ENCODE measurements at places on chromosomes 13 and 19.

GRCh38 chr19:53907193-53907581, 1.9 kb upstream of the CACNG7 start:
- no peak for DNase-seq

DNA sequence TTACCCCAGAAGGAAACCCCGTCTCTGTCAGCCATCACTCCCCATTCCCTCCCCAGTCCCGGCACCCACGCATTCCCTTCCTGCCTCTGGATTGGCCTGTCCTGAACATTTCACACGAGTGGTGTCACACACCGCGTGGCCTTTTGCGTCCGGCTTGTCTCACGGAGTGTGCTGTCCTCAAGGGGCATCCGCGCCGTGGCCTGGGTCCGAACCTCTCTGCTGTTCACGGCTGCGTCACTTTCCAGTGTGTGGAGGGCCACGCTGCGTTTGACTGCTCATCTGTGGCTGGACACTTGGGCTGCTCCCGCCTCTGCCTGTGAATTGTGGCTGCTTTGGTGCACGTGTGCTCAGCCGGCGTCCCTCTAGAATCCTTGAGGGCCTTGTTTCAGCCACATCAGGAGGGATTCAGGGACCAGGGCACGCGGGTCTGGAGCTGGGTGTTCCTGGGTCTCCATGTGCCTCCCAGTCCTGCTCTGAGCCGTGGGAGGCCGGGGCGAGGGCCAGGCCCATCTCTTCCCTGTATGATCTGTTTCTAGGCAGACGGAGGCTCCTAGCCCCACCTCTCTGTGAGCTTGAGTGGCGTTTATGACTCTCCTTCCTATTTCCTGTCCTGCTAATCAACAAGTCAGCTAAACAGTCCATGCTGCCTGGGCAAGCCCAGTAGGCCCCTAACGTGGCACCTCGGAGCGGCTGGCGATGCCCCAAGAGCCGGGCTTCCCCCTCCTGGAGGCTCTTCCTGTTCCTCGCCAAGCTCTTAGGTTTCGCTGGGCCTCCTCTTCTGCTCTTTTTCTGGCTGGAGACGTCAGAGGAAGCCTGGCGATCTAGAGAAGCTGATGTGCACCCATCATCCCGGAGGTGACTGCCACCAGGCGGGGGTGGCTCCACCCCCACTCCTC, 8.1 kb downstream of the STK11 start:
- peak; percentile 91 for DNase-seq

DNA sequence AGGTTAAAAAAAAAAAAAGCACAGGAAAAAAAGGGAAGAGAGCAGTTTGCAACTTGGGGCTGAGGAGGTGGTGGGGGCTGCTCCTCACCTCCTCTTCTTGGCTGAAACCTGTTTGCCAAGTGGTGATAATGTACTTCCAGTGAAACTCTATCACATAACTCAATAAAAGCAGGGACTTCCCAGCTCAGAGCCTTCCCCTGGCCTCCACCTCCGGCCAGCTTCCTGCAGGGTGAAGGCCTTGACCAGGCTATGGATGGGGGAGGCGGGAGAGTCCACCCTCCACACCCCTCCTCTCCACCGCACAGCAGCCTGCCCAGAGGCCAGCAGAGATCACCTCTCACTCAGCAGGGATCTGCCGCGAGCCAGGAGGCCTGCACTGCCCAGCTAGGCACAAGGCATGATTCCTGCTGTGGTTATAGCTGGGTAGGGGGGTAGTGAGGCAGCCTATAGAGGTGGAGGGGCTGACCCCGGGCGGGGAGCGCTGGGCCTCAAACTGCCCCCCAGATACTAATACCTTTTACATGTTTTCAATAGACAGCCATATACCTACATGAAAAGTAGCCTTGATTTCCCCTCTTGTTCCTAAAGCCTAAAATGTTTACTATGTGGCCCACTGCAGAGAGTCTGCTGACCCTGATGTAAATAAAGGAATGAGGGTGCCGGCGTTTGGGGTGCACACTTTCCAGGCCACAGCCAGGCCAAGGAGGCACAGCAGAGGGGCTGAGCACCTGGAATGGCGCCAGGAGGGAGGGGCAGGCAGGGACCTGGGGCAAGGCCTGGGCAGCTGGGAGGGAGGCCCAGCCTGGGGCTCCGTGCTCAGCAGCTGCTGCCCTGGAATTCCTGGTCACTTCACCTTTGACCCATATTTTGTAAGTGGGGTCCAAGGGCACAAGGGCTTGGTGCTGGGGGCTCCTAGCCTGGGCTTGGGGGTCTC, 10.3 kb downstream of the ZNF787 start:
- no peak for DNase-seq

GRCh38 chr13:97849305-97849704, 104.2 kb upstream of the IPO5 start:
- DNase-seq = no peak

DNA sequence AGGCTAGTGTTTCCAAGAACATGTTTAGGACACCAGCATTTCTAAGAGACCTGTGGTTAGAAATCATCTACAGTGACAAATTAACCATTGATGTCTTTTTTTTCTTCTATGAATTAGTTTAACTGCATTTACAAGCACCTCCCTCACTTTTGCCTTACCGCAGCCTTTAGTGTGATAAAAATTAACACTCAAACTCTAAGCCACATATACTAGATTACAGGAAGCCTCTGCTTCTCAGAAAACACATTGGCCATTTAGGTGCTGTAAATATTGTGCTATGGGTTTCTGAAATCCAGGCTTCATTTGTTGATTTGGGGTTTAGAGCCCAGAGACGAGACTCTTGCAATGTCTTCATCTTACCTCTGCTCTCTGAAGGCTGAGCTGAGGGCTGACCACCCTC, 34.6 kb upstream of the OLFM4 start:
- no peak for DNase-seq

DNA sequence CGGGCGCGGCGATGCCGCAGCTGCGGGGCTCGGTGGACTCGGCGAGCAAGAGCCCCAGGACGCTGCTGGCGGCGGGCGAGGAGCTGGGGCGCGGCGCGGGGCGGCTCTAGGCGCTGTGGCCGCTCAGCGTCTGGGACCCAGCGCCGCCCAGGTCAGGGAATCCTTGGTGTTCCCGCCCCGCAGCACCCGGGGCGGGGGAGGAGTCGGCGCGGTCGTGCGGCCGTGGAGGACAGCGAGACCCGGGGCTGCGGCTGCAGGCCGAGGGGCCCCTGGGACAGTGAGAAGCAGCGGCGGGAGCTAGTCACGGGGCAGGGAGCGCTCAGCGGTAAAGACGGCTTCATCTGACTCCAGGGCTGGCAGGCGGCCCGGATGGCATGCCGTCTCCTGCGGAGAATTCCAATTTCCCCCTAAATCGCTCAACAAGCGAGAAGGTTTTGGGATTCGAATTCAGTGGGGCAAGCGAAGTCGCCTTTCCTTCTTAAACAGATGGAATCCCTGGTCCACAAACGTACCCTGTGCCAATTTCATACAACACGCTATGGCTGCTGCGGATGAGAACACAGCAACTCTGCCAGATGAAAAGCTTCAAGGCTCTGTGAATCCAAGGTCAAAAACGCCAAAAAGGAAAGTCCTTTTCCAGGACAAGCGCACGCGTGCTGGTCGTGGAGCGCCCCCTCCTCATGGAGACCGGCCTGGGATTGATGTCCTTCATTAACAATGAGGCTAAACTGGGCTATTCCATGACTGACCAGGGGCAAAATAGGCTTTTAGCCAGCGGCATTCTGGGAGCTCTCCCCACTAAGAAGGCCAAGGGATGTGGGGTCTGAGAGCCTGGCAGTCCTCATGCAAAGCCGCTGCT, 4.2 kb upstream of the ZSCAN4 start:
- peak; percentile 75 for DNase-seq

GRCh38 chr19:19259741-19260140, 13.4 kb downstream of the TM6SF2 start:
- DNase-seq = no peak

- DNase-seq = no peak
Measured at GRCh38 chr13:88585861-88586260, 914.7 kb downstream of the SLITRK5 start.
